ENCODE measurements at places on chromosomes 3 and 15. TPM values are rescaled to one million over a fixed set of nuclear protein-coding genes. Genes with fewer than 3 reads are reported as not detected.

CPLX3 gene
- not detected for total RNA-seq

LRRC31 gene
- total RNA-seq = 0.98 TPM

GMNC gene
- total RNA-seq = not detected

TERC gene
- 246 TPM for total RNA-seq

GRCh38 chr3:141659821-141660613 is 78.1 kb upstream of the RNF7 start:
- peak; percentile 33 for DNase-seq

GRCh38 chr15:39837454-39837853 is 54.8 kb upstream of the FSIP1 start:
- no peak for DNase-seq

DNA sequence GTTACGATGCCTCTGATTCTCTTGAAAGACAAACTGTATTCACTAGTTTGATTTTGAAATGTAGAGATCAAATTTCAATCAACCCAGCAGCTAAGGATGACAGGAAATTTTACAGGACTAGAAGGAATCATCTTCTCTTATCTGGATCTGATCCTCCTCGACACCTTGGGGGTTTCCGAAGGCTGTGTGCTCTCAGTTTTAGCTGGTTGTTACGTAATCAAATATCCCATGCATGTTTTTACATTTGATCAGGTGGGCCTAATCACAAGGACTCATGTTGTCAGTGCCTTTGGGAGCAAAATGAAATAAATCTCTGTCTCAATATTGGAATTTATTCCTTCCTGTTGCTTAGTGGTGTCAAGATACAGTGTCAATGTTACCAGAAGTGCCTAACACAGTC is 141.9 kb upstream of the TNIK start:
- DNase-seq = no peak

GRCh38 chr3:76203578-76203977 is 418.2 kb upstream of the ZNF717 start:
- no peak for DNase-seq

All from Caki2 (cell line).